Left ventricle myocardium inferior (tissue), 1 donor: ENCODE measurements at places on chromosomes 2 and 18.

- no peak for DNase-seq
Observed at GRCh38 chr2:150256736-150257135, 230.7 kb downstream of the RND3 start.

DNA sequence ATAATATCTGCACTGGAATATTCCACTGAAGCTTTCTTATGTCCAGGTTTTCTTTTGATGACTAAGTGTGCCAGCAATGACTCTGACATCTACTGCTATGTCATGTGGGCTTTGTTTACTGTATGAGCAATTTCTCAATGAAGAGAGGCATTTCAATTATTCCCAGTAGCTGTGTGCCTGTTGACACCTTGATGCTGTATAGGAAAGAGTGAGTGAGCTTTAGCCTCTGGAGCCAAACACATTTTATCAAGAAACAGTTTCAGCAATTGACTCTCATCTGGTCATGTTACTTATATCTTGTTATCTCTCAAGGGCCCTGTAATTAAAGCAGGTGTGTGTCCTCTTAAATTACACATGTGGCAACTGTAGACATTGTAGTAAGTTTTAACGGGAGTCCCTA is 493.2 kb upstream of the FANCL start:
- DNase-seq: no peak

GRCh38 chr2:42513252-42513918 is 19.6 kb upstream of the KCNG3 start:
- DNase-seq: no peak

- DNase-seq: no peak
Observed at GRCh38 chr2:130728007-130728454, 839 bp upstream of the GPR148 start.

- no peak for DNase-seq
Observed at GRCh38 chr18:39441648-39442047, 1876.0 kb upstream of the CELF4 start.

- no peak for DNase-seq
Observed at GRCh38 chr2:201197781-201198180, 14.8 kb downstream of the CASP10 start.

DNA sequence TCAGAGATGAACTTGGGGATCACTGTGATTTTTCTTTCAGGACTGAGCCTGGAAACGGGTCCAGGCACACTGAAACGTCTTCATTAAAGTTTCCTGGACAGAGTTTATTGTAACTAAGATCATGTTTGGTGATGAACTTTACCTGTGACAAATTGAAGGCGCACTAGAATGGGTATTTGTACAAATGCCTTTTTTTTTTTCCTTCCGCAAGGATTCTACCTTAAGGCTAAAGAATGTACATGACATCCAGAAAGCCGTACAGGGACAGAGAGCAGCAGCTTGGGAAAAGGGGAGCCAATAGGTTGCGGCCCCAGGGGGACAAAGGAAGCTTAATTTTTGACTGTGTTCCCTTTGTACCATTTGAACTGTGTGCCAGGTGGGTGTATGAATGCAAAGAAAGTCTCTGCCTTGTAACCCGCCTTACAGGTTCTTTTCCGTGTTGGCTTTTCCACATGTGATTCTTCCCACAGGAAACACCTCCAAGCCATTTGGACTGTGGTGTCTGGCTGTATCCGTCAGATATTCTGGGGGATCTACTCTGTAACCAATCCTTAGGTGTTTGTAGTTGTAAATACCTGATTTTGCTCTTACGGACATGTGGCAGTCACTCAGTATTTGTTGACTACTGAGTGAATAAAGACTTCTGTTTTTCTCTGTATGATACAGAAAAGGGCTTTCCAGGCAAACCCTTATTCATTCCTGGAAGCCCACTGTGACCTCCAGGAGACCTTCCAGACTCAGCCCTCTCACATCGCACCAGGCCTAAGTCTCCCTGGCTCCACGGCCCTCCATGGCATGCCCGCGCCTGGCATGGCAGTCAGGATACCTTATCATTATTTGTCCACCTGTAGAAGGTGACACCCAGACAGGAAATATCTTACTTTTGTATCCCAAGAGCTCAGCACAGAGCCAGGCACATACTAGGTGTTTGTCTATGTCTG is 1.1 kb downstream of the LRRFIP1 start:
- DNase-seq: no peak

GRCh38 chr2:128781585-128782385 is 463.1 kb upstream of the HS6ST1 start:
- no peak for DNase-seq

- DNase-seq: no peak
Observed at GRCh38 chr2:159153463-159153862, 133.0 kb downstream of the WDSUB1 start.

DNA sequence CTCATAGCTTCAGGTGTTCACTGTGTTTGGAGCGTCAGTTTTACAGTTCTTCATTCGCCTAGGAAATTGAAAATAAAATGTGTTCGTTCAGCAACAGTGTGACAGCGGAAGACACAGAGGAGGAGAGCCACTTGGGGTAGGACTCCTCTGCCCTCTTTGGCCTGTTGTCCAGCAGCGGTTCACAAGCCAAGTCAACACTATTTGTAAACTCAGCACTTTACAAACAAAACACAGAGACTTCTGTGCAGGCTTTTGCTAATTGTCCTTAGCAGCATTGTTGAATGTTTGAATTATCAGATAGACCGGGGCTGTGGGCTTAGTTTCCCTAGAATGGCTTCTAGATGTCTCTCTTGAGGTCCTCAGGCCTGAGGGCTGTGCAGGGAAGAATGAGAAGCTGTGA is 73.2 kb downstream of the TNFRSF11A start:
- DNase-seq: no peak

GRCh38 chr18:77157312-77157711 is 24.7 kb upstream of the MBP start:
- DNase-seq: no peak

- no peak for DNase-seq
Observed at GRCh38 chr18:73283788-73284187, 416.0 kb upstream of the NETO1 start.

DNA sequence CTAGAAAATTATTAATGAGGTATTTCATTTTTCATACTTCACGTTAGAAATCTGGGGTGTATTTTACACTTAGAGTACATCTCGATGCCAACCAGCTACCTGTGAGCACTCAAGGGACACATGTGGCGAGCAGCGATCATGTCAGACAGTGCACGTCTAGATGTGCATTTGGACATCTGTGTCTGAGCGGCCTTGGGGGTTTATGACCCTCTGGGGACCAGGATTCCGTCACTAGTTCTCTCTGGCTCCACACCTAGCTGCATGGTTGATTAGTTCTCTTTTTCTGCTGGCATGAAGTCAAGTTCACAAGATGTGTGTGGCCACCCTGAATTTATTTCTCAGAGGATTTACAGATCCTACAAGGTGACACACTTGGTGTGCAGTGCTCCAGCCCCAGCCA is 192.2 kb downstream of the TSN start:
- DNase-seq: no peak

DNA sequence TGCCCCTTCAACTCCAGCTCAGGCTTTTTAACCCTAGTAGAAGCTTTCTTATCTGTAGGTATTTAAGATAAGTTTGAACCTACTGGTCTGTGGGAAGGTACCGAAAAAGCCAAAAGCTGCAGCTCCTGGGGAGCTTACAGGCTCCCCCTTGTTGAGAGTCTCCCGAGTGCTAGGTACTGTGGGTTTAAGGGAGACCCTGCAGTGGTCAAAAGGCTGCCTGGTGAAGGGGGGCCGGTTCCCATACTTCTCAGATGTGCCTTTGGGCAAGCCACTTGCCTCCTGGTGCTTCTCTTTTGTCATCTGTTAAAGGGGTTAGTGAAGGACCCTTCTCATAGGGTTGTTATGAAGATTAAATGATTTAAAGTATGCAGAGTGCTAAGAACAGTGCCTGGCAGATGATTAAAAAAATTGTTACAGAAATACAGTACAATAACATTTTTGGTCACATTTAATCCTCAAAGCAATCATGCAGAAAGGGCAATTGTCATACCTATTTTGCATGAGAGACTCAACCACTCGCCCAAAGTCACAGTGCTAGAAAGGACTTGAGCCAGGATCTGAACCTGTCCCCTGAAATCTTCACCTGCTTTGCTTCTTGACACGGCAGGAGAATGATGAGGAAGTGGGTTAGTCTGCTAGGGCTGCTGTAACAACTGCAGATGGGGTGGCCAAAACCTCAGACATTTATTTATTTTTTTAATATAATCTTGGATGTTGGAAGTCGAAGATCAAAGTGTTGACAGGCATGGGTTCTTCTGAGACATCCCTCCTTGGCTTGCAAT is 62.5 kb downstream of the NEDD4L start:
- DNase-seq: no peak
